ENCODE measurements at places on chromosomes 4 and X.

DNA sequence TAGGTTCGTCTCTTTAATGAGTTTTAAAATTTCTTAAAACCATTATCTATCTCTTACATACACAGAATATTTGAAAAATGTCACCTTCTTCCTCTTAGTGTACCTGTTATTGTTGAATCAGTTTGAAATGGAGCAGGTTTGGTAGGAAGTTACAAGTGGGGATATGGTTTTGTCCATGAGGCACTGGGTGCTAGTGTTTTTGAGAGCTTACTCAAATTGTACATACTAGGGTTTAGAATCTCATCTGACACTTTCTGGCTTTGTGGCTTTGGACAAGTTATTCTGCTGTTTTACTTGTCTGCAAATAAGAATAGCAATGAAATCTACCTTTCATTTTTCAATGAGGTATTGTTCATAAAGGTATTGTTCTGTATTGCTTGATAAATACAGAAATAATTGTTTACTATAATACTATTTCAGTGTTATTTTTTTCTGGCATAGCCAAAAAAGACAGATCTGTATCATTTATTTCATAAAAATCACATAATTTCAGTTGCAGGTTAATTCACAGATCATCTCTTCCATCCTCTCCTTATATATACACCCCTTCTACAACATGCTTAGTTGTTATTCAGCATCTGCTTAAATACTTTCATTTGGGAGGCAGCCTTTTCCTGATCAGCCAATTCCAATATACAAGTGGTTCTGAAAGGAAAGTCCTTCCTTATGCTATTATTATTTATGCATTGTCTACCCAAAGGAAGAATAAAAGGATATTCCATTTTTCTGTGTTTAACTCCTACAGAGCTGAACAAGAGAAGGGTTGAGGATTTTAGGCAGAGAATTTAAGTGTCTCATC, 13.3 kb downstream of the NCAPG start:
- DNase-seq = no peak

- no peak for DNase-seq
Observed at GRCh38 chrX:106619797-106620196, 8.0 kb downstream of the RADX start.

DNA sequence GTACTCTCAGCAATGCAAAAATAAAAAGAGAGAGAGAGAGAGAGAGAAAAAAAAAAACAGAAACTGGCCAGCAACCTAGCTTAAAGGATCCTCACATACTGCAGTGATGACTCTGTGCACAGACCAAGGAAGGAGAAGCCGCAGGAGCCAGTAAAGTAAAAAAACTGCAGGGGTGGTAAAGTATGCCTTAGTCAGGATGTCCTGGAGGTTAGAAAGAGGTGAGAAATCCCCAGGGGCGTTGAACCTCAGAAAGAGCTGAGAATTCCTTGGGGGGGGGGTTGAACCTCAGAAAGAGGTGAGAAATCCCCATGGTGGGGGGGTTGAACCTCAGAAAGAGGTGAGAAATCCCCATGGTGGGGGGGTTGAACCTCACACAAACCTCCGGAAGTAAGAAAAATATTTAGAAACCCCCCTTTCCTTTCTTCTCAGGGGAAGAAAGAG, 48.0 kb downstream of the MAGEA9 start:
- peak; percentile 83 for DNase-seq

- DNase-seq = no peak
Observed at GRCh38 chr4:47852136-47852535, 14.3 kb upstream of the CORIN start.

DNA sequence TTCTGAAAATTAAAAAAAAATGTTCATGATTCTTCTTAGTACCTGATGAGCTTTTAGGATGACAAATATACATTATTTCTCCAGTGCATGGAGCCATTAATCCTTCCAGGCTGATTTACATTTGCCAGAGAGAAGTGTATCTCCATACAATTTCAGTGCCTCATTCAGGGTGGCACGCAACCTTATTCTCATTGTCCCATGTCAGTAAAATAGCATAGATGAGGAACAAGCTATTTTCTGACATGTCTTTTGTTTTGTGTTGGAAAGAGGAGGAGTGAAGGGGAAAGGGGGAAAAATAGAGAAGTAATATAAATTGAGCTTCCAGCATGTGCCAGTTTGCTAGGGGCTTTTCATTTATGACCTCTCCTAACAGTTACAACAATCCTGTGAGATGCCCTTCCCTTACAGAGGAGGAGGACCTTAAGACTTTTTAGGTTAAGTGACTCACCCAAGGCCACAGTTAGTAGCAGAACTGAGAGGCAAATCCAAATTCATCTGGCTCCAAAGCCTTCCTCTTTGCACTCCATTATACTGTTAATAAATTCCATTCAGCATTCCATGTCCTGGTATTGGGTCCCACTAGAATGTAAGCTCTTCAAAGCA, 274.8 kb upstream of the GPC4 start:
- DNase-seq = no peak

DNA sequence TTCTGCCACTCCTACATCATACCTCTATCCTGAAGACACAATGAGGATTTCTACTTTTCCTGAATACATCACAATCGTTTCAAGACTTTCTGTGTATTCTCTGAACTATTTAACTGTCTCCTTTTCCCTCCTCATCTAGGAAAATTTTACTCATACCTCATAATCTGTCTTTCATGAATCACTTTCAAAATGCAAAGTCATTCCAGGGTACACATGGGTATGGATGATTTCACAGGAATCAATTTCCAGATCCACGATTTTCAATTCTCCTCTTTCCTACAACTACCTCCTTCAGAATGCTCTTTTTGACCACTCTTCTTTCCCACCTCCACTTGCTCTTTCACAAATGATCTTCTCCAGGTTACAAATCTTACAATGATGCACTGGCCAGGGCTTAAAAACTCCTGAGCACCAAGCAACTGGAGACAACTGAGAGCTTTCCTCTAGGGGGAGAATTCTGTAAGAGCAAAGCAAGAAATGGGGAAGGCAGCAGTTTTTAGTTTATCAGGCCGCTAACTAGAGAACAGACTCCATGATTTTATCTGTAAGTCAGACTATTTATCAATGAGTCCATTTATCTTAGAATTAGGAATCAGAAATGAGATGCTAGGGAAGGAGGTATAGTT, 116.4 kb downstream of the PPP3CA start:
- no peak for DNase-seq

DNA sequence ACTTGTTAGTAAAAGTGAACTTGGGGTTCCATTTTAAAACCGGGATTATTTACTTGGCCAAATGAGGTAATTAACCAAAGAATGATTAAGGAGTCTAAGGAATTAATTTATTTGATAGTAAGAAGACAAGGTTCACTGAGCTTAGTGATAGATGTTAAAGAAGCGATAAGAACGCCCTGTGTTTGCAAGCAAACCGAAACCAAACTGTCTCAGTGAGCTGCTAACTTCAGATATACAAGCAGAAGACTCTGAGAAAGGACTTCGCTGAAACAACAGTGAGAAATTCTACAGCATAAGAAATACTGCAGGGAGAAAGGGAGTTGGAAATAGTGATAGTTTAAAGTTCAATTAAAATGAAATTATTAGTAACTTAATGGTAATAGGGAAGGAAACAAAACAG, 37.6 kb upstream of the SHISA3 start:
- DNase-seq = no peak

DNA sequence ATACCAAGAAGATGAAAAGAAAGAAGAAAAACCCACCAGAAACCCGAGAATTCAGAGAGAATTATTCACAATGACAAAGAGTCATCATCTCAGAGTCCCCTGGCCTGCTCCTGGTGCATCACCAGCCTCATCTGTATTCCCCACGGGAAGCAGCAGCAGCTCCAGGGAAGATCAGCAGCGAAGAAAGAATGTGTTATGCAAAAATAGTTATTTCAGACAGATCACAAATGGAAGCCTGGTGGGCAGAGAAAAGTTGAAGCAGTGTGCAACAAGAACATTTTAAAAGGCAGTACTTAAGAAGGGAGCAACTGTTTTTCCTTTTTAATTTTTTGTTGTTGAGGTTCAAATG, 189.2 kb downstream of the PPP3CA start:
- DNase-seq = no peak

DNA sequence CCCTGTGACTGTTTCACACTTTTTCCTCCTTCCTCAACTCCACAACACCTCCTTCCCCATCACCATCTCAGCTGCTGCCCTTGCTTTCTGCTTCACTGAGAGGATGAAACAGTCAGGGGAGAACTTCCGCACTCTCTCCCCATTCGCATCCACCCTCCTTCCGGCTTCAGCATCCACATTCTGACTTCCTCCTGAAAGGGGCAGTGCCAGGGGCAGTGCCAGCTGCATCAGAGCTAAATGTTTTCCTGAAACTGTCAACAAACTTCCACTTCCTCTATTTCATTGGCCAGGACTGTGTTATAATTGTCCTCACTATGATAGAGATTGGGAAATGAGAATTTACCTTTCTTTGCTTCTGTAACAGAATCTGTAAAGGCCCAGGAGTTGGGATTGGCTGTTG, 18.2 kb upstream of the RASL11B start:
- DNase-seq = no peak

GRCh38 chr4:69760455-69760854, at the start of gene SULT1B1:
Gene SULT1B1 (minus strand): TSS chr4:69760620. CDS start chr4:69755217, 5,403 bp downstream.
- DNase-seq = peak; percentile 46

GRCh38 chr4:145540235-145540634, 58.6 kb downstream of the SMAD1 start:
- DNase-seq = no peak

DNA sequence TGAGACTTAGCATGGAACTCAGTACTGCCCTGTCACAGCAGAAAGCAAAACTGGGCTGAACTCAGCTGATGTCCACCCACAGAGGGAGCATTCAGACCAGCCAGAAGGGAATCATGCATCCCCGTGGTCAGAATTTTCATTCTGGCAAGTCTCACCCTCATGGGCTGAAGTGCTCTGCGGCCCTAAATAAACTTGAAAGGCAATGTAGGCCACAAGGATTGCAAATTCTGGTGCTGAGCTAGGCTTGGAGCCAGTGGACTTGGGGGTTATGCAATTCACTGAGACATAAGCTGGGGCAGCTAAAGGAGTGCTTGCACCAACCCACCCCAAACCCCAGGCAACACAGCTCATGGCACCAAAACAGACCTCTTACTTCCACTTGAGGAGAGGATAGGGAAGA, 494.1 kb downstream of the GABRG1 start:
- no peak for DNase-seq

GRCh38 chr4:85707611-85708010, 232.7 kb downstream of the ARHGAP24 start:
- no peak for DNase-seq

DNA sequence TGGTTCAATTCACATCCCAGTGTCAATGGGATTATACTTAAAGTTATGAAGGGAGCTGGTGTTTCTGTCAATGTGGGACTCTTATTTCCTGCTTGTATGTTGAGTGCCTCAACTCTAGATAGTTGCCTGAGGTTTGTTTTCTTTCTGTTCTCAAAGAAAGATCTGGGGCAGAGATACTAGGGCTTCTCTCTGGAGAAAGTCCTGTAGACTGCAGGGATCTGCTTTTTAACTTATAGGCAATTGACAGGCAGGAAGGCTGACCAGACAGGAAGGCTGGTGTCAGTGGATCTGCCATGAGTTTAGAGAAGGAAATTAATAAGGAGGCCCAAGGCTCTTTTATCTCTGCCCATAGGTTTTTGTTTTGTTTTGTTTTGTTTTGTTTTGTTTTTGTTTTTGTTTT, 64.0 kb upstream of the PRKX start:
- no peak for DNase-seq

- no peak for DNase-seq
Observed at GRCh38 chr4:87005690-87006425, 71.0 kb downstream of the AFF1 start.

DNA sequence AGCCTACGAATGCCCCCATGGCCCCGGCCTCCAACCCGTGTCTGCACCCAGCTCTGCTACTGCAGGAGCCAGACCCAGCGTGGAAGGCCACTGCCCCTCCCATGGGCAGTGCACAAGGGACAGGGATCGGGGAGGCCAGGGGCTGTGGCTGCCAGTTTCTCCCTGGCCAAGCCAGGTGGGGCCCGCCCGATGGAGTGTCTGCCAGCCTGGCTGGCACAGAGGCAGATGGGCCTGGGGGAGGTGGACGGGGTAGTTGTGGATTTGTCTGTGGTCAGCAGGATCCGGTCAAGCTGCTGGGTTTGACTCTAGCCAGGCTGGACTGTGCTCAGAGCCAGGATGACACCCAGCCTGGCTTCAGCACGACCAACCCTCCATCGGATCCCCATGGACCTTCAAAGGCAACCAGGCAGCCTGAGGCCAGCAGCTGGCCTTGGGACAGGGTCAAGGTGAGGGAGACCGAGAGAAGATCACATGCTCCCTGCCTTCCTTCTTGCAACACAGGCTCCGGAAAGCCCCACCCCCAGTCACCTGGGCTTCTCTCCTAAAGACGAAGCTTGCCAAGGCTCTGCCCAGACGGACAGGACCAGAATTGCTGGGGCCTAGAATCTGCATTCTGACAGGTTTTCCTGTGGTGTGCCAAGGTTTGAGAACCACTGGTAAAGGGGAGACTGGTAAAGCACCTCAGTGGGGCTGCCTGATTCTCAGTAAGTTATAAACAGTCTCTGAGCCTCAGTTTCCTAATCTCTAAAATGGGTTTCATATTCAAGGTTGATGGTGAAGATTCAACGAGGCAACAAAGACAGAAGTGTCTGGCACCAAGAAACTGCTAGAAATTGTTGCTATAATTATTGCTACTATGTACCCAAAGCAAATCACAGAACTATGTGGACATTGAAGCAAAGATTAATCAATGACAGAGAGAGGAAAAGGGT, 78.6 kb downstream of the PPP2R2C start:
- DNase-seq = no peak

DNA sequence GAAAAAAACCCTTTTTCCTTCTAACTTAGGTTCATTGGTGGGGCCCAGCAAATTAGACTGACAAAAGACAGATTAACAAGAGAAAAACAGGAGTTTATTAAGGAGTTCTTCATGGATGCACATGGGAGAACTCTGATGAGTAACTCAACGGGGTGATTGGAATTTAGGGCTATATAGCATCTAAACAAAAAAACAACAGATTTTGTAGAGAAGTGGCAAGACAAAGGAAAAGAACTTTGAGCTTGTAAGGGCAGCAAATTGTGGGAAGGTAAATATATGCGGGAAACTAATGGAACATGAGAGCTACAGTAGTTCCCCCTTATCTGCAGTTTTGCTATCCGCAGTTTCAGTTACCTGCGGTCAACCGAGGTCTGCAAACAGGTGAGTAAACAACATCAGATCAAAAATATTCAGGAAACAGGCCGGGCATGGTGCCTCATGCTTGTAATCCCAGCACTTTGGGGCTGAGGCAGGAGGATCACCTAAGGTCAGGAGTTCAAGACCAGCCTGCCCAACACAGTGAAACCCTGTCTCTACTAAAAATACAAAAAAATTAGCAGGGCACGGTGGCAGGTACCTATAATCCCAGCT, 573.6 kb downstream of the ADGRL3 start:
- DNase-seq = no peak

DNA sequence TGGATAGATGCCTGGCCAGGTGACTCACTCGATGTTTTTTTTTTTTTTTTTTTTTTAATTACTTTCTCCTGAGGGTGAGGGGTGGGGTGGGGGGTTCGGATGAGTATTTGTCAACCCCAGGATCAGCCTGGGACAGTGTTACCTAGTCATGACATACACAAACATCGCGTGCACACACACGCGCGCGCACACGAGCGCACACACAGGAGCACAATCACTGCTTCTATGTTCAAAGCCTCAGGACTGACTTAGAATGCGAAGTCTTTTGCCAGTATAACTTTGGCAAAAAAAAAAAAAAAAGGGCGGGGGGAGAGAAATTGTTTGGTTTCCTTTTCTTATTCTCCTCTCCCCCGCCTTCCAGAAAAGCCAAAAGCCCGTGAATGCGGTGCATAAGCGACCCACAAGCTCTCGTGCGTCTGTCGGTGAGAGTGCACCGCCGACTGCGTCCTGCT, 115.0 kb upstream of the TEX13C start:
- peak; percentile 8 for DNase-seq
